ENCODE measurements at places on chromosomes 3 and 15.

DNA sequence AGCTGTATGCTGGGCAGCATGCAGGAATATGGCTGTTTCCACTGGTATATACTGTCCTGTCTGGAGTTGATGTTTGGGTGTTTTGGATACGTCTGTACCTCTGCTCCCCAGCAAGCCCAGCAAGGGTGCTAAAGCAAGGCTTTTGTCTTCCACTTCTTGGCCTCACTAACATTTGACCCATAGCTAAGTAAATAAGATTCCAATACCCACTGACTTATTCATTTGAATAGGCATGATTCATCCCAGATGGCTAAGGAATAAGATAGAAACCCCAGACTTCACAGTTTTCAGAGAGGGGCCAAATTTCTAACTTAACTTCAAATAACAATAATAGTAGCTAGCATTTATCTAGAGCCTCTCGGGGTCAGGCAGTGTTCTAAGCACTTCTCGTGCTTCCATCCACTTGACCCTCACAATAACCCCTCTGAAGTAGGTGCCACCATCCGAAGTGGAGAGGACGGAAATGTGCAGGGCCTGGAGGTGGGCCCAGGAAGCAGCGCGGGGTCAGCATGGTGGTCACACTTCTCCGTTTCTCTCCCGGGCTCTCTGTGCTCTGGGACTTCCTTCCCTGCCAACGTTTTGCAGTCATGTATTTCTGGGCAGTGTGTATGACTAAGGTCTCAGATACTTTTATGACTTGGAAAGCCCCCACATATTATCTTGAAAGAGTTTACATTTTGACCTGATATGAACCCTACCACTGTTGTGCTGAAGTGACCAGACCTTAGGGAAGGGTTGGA lies 39.3 kb downstream of the LRRK1 start:
- H3K4me3 ChIP-seq, result peak overlapping the region; percentile 44
- peak overlapping the region; percentile 73 for H3K27ac ChIP-seq
- peaks cover 22% of the 10 kb centered on the region for H3K4me1 ChIP-seq
- no peaks in the 10 kb centered on the region for H3K27me3 ChIP-seq
- H3K36me3 ChIP-seq, result peaks cover 24% of the 10 kb centered on the region
- DNase-seq, result no peak

- H3K36me3 ChIP-seq, result peaks cover 10% of the 10 kb centered on the region
- no peak overlapping the region for H3K4me3 ChIP-seq
- no peaks in the 10 kb centered on the region for H3K27me3 ChIP-seq
- H3K4me1 ChIP-seq, result no peaks in the 10 kb centered on the region
- no peak for DNase-seq
- H3K27ac ChIP-seq, result no peak overlapping the region
These were observed 40.3 kb downstream of the CDAN1 start for GRCh38 chr15:42696626-42697025.

GRCh38 chr3:45870099-45870498 lies 16.2 kb upstream of the CCR9 start:
- peaks cover 4% of the 10 kb centered on the region for H3K36me3 ChIP-seq
- peaks cover 18% of the 10 kb centered on the region for H3K4me1 ChIP-seq
- H3K27ac ChIP-seq, result no peak overlapping the region
- H3K4me3 ChIP-seq, result no peak overlapping the region
- H3K27me3 ChIP-seq, result no peaks in the 10 kb centered on the region
- DNase-seq, result peak; percentile 9

- H3K27ac ChIP-seq, result no peak overlapping the region
- H3K4me1 ChIP-seq, result no peaks in the 10 kb centered on the region
- no peaks in the 10 kb centered on the region for H3K36me3 ChIP-seq
- no peak overlapping the region for H3K4me3 ChIP-seq
- DNase-seq, result no peak
- peaks cover 4% of the 10 kb centered on the region for H3K27me3 ChIP-seq
These were observed 31.1 kb upstream of the RYR3 start for GRCh38 chr15:33279613-33280205.

- no peak for DNase-seq
- H3K4me3 ChIP-seq, result no peak overlapping the region
These were observed 108.5 kb downstream of the CYP19A1 start for GRCh38 chr15:51229907-51230330.

- DNase-seq, result no peak
- peak overlapping the region; percentile 51 for H3K27ac ChIP-seq
- H3K27me3 ChIP-seq, result peaks cover 68% of the 10 kb centered on the region
- H3K4me3 ChIP-seq, result peak overlapping the region; percentile 87
- H3K4me1 ChIP-seq, result peaks cover 29% of the 10 kb centered on the region
These were observed 145.5 kb upstream of the UMPS start for GRCh38 chr3:124584552-124585391.

Measured in stimulated activated naive B cell treated with anti-CD40 and anti-IgM and Interleukin-4, amounts not matched to agents 10 μg/mL and 1 μg/mL and 100 μg/mL, for 72 hours (primary cell).